Tongue (tissue), 3 donors: ENCODE measurements at places on chromosomes 12 and 14. TPM values are rescaled to one million over a fixed set of nuclear protein-coding genes. Genes with fewer than 3 reads are reported as not detected.

PARPBP gene
- 17.8 TPM for total RNA-seq

RNASE1 gene
- 38.5 TPM for total RNA-seq

FAM186B gene
- total RNA-seq, result 0.82 TPM

PDE3A gene
- 25.8 TPM for total RNA-seq

ACOT4 gene
- total RNA-seq, result not detected

DAO gene
- not detected for total RNA-seq

SDSL gene
- total RNA-seq, result 0.31 TPM

HOTAIR gene
- not detected for total RNA-seq

B4GALNT3 gene
- 14.0 TPM for total RNA-seq

KRT80 gene
- 10.3 TPM for total RNA-seq

FOXN4 gene
- total RNA-seq, result not detected

OTOGL gene
- 0.41 TPM for total RNA-seq

TESPA1 gene
- 0.92 TPM for total RNA-seq

GYS2 gene
- not detected for total RNA-seq

NUAK1 gene
- total RNA-seq, result 31.5 TPM

PRH1 gene
- total RNA-seq, result 85.8 TPM

IGF1 gene
- 72.9 TPM for total RNA-seq

ADAM20 gene
- 5.0 TPM for total RNA-seq

C2CD5 gene
- total RNA-seq, result 52.3 TPM

STX2 gene
- total RNA-seq, result 19.7 TPM
